ENCODE measurements at places on chromosomes 4 and X.

DNA sequence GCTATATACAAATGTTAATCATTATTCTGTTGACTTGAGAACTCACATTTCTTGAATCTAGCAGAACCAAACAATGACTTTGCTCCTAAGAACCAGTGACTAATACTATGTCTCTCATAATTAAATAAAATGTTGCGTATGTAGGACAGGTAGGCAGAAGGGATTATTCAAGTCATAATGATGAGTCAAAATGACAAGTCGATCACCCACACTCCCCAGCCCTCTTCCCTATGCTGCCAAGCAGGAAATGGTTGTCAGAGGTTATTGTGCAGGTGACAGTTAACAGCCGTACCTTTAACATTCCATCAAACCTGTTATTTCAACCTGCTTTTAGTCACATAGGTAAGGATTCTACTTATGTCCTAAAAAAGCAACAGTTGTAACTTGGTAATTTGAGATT lies 22.0 kb upstream of the STK26 start:
- DNase-seq, result no peak

DNA sequence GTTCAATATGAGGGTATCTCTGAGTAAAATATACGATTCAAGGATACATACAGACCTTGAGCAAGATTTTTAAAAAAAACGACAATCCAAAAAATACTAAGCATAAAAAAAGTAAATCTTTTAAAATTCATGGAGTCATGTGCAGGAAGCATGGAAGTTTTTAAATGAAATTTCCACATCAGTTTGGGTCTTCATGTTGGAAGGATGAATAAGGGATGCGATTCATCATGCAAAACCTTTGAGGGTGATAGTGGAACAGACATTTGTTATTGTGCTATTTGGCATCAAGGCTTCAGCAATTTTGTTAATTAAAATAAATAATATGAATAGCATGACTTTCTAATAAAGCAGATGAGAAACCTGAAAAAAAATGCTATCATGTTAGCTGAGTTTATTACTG lies 815.0 kb upstream of the PCDH10 start:
- no peak for DNase-seq

- DNase-seq, result no peak
These were observed 91.8 kb downstream of the RAP1GDS1 start for GRCh38 chr4:98352940-98353339.

GRCh38 chrX:1451661-1452515 lies 821 bp downstream of the ASMTL start:
- DNase-seq, result no peak

GRCh38 chr4:81377191-81377590 lies 94.5 kb downstream of the RASGEF1B start:
- no peak for DNase-seq

DNA sequence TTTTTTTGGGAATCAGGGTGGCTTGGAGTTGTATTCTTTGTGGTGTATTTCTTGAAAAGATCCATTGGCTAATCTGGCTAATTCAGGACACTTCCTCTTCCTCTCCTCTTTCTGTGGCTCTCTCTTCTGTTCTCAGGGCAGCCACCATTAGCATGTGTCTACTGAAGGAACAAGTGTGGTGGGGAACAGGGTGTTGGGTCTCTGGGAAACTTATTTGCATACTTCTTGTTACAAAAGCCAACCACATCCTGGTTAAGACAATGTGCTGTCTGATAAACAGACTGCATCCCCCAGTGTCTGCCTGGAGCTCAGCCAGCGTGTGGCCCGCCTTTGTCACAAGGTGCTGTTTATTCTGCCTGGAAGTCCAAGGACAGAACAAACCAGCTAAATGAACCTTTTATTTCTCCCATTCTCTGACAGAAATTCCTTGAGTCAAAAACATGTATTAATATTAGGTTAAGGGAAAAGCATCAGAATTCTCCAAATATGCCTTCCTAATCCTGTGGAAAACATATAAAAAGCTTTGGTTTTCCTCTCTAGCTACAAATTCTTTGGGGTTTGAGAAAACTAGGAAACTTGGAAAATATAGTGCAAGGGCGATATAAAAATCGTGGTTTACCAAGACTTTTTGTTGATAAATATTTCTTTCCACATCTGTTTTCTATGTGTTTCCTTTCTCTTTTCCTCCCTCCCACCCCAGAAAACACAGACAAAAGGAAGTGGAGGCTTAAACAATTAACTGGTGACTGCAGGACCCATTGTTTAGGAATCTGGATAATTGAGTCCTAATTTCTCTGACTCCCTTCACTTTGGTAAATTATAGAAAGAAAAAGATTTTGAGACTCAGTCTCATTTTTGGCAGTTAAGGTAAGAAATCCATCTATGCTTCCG lies 203.6 kb downstream of the SPRY1 start:
- DNase-seq, result no peak

- DNase-seq, result no peak
These were observed 128.0 kb downstream of the C4orf33 start for GRCh38 chr4:129223945-129224344.

DNA sequence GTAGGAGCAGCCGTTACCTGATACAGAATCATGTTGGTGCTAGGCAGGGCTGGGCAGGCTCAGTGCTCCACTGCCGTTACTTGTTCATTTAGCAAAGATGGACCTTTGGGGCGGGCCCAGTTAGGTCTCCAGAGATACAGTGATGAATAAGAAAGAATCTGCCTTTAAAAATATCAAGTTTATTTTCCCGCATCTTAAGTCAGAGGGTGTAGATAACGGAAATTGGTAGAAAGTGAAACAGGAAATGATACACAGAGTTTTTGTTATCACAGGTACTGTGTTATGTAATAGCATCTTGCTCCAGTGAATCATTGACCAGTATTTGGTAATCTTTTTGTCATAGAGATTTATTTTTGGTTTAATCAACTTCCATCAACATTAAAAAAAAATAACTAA lies 5.5 kb downstream of the TMEM131L start:
- peak; percentile 31 for DNase-seq

GRCh38 chr4:915041-915474 lies 17.1 kb downstream of the GAK start:
- no peak for DNase-seq
